ENCODE measurements at places on chromosomes 1 and 21.
A peak's percentile ranks its signal among the peaks of the same experiment; 100 is the strongest.

DNA sequence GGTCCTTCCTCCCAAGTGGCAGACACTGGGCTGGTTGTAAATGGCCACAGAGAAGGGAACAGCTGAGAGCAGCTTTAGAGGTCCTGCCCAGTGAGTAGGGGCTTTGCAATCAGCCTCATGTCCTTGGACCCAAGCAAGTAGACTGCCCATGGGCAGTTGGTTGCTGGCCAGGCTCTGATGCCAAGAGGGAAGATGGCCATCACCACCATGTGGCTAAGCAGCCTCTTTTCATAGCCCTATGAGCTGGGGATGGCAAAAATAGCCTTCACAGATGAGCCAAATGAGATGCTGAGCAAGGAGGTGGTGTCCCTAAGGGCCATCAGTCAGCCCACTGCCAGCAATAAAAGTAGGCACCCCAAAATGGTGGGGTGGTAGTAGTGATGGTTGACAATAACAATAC lies 3.2 kb downstream of the DISP3 start:
- DNase-seq = no peak

DNA sequence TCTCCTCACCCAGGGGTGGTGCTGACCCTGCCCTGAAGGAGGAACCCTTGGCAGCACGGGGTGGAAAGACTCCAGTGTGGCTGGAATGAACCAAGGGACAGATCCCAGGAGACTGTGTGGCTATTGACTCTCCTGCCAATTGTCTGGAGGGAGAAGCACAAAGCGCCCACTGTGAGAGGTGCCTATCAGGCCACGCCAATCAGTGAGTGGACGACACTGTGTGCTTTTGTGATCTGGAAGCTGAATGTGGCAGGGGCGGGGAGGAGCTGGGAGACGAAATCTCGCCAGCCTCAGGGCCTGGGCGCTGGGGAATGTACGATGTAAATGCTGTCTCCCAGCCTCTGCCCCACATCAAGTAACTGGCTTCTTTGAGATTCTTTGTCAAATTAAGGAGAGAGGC lies 167.1 kb downstream of the ZBTB18 start:
- no peak for DNase-seq

GRCh38 chr1:28329395-28330153 lies 734 bp downstream of the MED18 start:
- peak; percentile 43 for DNase-seq

DNA sequence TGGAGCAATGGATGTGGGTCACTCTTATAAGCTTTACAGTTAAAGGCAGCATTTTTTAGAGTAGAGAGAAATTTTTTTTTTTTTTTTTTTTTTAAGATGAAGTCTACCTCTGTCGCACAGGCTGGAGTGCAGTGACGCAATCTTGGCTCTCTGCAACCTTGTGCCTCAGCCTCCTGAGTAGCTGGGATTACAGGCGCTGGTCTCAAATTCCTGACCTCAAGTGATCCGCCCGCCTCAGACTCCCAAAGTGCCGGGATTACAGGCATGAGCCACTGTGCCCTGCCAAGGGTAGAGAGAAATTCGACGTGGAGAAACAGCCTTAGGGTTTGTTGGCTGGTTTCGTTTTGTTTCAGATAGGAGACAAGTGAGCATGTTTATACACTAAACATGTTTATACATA lies 594.2 kb upstream of the ADAMTS5 start:
- no peak for DNase-seq

DNA sequence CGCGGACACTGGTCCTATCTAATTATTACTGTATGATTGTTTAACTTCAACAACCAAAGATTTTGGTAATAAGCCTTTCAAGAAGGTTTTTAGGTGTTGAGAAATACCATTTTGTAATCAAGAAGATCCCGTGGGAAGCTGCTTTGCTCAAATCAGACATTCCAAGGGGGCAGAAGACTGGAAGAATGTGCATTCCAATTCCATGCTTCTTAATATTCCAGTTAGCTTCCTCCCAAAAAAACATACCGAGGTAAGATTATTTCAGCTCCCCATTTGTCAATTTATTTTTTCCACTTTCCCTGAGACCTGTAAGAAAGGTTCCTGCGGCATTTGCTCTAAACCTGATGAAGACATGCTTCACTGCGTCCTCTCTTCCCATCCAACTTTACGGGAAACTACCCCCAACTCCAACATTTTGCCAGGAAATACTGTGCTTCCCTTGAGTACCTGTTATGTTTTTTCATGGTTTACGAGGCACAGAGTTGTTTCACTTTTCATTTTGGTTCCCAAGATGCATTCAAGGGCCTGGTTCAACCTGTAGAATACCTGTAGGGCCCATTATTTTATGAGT lies 4.1 kb downstream of the CNN3 start:
- DNase-seq = no peak

GRCh38 chr1:117336088-117336817 lies 31.0 kb upstream of the MAN1A2 start:
- DNase-seq = no peak

DNA sequence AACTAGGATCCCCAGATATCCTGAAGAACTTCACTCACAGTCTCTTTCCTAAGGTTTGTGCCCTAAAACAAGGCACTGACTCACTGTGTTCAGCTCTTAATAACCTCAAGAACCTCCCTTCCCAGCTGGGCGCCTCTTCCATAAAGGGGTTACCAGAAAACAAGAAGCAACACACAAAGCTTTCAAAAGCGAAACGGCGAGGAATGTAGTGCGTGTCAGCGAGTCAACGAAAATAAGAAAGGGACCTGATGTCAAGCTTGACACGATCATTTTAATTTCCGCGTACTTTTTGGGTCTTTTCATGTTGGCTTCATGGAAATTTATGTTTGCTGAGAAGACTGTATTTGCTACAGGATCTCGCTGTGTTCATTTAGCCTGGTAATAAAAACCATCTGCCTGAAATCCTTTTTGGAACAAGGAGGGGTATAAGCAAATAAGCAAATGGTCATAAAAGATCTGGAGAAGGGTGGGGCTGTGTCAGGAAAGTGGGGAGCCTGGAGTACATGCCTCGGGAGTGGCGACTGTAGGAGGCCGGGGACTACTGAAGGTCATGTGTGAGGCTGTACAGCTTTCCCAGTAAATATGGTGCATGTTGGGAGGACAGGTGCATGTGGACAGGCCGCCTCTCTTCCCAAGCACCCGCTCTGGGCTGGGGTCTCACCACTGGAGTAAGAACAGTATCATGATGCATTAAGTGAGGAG lies 11.4 kb upstream of the CLDN14 start:
- DNase-seq = no peak

DNA sequence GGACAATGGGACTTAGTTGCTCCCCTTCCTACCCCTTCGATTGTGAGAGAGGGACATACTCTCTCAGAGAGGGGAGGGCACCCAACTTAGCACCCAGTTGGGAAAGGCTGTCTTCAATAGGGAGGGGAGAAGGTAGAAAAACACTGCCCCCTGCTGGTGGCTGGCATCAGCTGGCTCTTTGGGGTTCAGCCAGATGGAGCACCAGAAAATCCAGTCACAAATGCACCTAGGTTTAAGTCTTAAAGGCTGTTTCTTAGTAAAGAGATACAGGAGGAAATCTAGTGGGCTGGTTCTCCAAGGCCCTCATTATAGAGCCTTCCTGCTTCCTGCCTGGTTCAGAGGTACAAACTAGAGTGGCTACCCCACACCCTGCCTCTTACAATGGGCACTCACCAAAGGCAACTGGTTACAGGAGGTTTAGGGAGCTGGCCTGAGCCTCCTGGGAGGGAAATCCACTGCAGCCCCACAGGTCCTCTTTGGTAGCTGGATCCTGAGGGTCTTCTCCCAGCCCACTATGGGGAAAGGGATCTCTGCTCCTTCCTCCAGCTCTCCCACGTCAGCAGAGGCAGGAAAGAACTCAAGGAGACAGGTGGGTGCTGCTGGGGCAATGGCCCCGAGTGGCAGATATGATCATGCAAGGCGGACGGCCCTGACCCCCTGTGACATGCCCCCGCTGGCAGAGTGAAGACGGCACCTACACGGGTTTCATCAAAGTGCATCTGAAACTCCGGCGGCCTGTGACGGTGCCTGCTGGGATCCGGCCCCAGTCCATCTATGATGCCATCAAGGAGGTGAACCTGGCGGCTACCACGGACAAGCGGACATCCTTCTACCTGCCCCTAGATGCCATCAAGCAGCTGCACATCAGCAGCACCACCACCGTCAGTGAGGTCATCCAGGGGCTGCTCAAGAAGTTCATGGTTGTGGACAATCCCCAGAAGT lies 28.3 kb downstream of the EIF2D start:
- peak; percentile 83 for DNase-seq

DNA sequence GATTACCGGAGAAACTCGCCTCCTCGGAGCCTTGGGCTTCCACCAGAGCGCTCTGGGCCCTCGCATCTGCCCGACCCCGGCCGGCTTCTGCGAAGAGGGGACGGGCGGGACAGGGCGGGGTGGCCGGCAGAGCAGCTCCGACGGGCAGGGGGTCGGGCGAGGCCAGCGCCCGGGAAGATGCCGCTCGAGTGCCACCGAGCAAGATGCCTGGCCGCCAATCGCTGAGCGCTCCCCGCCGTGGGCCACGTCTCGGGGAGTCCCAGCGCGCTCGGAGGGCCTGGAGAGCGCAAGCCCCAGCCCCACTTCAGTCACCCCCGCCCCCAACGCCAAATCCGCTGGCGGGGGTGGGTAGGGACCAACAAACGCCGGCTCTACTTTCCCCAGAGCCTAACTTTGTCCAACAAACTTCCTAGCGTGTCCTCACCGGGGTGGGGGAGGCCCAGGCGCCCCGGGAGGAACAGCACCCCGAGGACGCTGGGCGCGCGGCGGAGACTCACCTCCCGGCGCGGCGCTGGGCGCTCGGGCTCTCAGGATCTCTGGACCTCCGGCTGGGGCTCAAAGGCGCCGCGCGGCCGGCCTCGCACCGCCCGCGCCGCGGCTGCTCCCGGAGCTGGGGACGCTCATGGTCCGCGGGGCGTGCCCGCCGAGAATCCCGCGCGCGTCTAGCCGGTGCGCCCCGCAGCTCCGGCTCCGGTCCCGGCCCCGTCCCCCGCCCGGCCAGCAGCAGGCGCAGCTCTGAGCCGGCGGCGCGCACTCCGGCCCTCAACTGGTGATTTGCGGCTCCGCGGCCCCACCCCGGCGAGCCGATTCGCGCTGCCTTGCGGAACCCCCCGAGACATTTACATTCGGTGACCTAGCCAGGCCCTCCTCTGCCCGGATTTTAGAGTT lies at the start of gene BCAR3:
Gene BCAR3 (minus strand): TSS at position 737 of the 888 bp plus-strand sequence. CDS start 6,907 bp downstream, outside the sequence.
- DNase-seq = no peak

- DNase-seq = no peak
Measured at GRCh38 chr21:29258626-29259338, 39.9 kb upstream of the BACH1 start.

- no peak for DNase-seq
Measured at GRCh38 chr1:232386294-232386693, 243.6 kb downstream of the SIPA1L2 start.

DNA sequence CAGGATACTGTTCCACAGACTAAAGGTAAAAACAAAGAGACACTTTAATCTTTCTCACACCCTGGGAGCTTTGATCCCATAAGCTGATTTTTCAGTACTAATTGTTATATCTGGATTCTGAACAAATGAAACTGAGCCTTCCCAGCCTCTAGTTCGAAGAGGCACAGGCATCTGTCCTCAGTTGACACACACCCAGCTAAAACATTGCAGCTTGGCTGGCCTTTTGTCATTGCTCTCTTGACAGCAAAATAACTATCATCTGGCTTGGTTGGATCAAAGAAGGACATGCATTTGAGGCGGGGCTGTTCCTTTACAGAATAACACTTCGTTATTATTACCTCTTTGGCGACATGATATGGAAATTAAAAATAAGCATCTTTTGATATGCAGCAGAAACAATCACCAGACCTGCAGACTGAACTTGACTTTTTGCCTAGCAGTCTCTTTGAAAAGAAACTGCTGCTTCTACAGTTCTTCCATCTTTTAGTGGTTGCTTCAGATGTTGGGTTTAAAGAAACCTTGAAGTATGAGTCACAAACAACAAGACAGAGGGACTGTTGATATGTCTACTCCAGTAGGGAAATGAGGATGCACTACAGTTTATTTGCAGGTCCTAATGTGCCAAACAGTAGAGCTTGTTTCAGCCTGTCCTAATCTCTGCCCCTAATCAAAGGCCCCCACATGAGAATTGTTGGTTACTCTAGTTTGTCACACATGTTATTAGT lies 166.5 kb downstream of the TPR start:
- no peak for DNase-seq

- DNase-seq = no peak
Measured at GRCh38 chr1:119219711-119220110, 79.3 kb upstream of the WARS2 start.

GRCh38 chr1:247277191-247277590 lies 21.3 kb downstream of the VN1R5 start:
- no peak for DNase-seq

DNA sequence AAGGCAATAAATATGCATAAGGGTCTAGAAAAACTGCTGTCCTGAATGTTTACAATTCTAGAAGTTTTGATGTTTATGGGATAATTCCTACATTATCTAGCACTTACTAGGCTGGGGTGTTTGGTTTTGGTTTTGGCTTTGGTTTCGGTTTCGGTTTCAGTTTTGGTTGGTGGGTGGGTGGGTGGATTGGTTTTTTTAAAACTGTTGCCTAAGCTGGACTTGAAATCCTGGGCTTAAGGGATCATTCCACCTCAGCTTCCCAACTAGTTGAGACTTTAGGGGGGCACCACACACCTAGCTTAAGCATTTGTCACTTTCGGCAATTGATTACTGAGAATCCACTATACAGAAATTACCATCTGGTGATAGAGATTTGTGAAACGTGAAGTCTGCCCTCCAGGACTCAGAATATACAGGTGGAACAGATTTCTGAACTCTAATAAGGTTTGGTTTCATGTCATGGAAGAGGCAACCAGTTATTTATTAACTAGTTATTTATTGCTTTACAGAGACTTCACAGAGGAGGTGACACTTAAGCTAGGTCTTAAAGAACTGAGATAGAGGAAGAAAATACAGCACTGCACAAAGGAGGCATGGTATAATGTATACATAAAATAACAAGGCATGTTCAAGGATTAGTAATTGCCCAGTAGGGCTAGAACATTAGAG lies 69.6 kb downstream of the PIK3R3 start:
- peak; percentile 30 for DNase-seq

DNA sequence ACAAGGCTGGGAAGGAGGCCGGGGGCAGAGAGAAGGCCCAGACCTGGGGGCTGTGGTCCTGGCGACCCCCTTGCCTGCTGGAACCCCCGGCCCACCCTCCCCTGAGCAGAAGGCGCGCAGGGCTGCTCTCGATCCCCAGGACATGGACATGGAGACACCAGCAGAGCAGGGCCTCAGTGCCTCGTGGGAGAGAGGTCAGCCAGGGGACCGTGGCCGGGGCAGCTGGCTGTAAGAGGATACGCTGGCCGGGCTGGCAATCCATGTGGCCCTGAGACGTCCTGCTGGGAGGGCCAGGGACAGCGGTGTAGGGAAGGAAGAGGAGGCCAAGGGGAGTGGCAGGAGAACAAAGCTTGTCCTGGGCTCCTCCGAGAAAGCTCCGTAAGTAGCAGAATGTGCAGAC lies 132.2 kb downstream of the CASZ1 start:
- DNase-seq = no peak

- no peak for DNase-seq
Measured at GRCh38 chr1:203316626-203317093, 11.3 kb downstream of the BTG2 start.

- no peak for DNase-seq
Measured at GRCh38 chr1:197001828-197002227, 24.5 kb downstream of the CFHR5 start.

- DNase-seq = no peak
Measured at GRCh38 chr1:119331915-119332314, 36.7 kb upstream of the HAO2 start.

GRCh38 chr1:2350501-2350900 lies 40.9 kb downstream of the MORN1 start:
- no peak for DNase-seq

- no peak for DNase-seq
Measured at GRCh38 chr21:33643658-33644311, 1.5 kb downstream of the ITSN1 start.

GRCh38 chr21:45470087-45470515 lies 65.1 kb downstream of the COL18A1 start:
- DNase-seq = no peak
